ENCODE measurements at places on chromosomes 5 and 9. TPM values are rescaled to one million over a fixed set of nuclear protein-coding genes. Genes with fewer than 3 reads are reported as not detected.

DNA sequence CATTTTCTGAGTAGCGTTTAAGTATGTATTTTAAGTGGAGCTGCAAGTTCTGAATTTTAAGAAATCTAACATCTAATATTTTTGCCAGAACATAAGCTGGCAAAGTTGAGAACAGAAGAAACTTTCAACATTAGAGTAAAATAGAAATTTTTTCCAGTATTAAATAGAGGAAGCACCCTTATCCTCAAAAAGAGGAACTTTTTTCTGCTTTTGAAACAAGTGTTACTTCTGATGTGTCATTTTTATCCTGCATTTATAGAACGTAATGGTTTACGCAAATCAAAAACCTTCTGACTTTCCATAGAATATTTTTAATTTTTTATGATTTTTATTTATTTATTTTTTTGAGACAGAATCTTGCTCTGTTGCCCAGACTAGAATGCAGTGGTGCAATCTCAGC, 21.8 kb downstream of the ZBED3 start:
- no peak for DNase-seq

DNA sequence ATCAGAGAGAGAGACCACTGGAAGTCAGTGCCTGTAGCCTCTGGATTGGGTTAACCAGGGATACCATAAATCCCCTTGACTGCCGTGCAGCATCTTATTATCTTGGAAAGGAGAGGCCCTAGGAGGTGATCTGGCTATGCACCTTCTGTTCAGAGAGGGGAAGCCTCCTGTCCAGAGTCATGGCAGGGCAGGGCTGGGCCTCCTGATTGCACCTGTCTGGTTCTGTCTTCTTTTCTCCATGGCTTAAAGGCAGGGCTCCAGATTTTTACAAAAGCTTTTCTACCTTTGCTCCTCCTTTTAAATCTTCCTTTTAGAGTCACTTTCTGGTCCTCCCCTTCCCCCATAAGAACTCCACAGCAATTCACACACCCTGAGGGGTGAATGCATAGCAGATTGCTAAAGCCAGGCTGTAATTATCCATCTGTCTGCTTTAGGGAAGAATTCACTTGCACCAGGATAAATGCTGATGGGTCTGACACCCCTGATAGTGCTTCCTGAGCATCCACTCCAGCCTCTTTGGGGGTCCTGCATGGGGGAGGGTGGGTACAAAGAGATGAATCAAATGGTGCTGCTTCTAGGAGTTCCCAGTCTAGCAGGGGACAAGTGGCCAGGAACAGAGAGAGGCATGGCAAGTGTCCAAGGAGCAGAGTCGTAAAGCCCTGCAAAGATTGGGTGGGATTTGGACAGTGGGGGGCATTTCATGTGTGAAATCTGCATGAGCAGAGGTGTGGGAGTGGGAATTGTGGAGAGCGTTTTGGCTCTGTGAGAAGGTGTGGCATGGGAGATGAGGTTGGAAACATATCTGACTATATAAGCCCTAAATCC, 141.3 kb upstream of the ALDH1B1 start:
- DNase-seq, result no peak

DNA sequence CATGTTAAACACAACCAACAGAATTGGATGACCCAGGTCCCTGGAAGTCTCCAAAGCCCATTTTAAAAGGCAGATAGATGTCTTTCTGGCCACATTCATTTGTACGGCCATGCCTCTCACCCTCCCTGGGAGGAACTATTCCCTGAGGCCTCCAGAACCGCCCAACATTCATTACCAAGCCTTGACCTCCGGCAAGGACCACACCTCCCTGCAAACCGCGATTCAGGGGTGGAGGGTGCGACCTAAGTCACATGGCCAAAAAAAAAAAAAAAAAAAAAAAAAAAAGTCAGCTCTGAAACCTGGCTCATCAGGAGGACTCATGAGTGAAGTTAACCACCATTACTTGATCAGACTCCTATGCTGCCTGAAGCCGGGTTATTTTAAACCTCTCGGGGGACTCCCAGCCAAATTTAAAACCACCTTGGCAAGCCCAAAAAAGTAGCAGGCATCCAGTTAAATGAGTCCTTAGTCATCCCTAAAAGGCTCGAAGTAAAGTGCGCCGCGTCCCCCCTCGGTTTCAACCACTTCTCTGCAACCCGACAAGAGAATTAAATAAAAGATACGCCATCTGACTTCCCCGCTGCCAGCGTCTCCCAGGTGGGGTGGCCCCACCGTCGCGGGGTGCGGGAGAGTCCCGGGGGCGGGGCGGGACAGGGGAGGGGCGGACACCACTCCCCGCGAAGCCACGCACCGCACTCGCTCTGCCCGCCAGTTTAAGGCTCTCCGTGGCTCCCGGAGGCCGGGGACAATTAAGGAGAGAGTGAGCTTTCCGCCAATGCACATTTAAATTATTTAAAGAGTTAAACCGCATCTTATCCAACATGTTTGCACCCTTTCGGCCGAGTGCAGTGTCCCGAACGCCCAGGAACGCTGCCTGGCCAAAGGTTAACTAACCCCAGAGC, 2.3 kb downstream of the KLF9 start:
- no peak for DNase-seq

DNA sequence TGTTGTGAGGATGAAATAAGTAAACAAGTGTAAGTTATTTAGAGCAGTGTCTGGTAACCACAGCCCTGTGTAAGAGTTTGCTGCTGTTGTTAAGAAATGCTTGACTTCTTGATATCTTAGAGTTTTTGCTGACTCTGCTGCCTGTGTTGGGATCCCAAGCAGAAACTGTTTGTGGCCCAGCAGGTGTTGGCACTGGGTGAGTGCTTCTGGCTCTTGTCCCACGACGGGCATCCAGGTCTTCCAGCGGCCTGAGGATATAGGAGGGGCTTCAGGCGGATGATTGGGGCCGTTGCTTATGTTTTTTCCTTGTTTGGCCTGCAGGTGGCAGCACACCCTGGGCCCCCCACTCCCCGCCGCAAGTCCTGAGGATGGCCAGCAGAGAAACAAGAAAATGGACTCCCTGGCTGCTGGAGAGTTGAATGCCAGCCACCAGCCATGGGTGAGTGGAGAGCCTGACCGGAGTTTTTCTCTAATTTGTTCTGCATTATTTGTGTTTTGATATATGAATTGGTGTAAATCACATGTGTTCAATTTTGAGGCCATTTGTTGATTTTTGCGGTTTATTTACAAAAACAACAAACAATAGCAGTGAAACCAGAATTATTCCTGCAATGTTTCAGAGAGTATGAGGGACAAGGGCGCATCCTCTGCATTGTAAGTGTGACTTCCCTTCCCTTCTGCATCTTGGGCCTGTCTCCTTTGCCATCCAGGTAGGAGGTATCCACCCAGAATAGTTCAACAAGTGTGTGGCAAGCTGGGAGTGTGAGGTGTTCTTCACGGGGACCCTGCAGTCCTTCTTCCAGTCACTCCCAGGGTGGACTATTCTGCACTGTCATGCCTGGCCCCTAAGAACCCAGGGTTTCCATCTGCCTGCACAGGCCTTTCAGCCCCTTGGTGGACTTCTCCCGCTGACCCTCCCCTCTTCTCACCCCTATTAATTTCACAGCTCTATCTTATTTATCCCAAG, 50.3 kb downstream of the SLC22A5 start:
- peak; percentile 37 for DNase-seq

- DNase-seq, result no peak
Observed at GRCh38 chr5:127838661-127839060, 135.5 kb downstream of the CCDC192 start.

DNA sequence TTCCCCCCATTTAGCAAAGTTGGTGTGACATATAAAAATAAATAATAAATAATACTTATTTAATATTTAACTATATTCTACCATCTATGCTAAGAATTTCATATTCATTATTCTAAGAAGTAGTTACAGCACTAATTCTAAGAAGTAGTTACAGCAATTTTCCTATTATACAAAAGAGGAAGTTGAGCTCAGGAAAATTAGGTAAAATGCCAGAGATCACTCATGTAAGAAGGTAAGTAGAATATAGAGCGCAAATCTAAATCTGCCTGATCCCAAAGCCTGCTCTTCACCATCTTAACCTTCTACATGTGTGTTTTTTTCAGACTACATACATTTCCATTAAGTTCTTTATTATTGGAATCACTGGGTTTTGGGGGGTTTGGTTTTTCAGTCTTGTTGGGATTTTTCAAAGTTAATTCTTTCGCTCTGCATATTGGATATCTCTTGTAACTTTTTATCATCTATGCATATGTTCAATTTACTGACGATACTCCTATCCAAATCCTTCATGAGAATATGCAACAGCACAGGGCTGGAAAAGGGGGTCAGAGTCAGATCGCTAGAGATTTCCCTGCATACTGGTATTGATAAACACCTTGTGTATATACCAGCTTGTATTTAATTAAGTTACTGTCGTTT, 852.1 kb downstream of the MAT2B start:
- DNase-seq, result no peak

- DNase-seq, result no peak
Observed at GRCh38 chr5:61943713-61944112, 362.3 kb upstream of the KIF2A start.

DNA sequence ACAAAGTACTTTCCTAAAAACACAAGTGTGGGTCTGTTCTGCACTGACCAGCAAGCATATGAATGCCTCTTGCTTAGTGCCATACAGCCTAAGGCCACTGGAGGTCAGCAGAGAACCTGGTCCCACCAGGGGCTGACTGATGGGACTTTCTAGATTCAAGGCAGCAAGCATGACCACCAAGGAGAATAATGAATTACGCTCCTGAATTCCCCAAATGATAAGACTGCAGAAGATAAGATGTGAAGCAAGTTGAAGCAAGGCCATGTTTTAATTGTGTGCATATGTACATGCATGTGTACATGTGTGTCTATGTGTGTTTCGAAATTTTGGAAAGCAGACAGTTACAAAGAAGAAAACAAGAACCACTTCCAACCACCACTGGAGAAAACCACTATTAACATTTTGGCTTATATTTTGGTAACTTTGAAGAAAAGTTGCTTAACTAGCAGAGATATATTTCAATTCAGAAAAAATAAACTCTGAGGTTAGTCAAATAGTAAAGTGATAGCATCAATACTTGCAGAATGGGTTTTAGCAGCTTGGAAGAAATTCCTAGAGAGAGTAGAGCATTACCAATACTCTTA, 70.5 kb downstream of the ERP44 start:
- no peak for DNase-seq

DNA sequence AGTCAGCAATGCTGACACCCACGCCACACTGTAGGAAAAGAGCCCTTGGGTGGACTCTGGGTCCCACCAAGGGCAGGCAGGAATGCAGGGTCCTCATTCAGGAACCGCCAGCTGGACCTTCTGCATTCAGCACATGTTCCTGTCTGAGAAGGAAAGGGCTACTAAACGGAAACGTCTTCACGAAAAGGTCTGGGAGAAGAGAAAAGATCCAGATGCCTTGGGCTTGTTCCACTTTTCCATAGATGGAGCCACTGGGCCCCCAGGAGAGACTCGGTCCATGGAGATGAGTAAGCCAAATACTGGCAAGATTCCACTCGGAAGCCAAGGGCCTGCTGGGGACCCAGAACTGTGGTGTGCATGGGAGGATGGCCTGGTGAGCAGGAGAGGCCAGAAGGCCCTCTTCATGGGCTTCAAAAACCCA, 38.4 kb downstream of the LHFPL2 start:
- no peak for DNase-seq

GRCh38 chr5:68953231-68953874, 140.5 kb upstream of the SLC30A5 start:
- DNase-seq, result no peak

GRCh38 chr9:101931756-101932155, 193.3 kb upstream of the GRIN3A start:
- DNase-seq, result no peak

DNA sequence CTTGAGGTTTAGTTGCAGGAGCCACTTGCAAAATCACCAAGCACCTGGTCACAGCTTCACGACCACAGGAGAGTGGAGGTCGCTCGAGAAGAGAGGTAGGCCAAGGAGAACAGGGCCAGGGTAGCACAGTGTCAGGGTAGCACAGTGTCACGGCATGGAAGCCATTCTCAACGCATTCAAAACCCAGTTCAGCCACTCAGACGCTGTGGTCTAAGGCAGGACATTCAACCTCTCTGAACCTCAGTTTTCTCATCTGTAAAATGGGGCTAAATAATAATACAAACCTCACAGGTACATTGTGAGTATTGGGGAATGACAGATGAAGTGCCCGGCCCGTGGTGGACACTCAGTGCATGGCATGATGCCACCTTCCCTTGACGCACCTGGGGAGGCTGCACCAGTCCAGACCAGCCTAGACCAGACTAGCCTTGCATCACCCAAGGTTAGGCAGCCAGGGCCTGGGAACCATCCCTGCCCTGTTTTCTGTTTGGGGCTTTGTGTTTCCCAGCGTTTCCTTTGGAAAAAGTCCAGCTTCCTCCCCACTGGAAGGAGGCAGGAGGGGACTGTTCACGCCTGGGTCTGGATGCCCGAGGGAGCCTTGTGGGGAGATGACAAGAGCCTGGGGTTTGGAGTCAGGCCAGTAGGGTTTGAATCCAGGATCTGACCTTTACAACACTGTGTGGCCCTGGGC, 7.8 kb upstream of the LMX1B start:
- DNase-seq, result no peak

- DNase-seq, result no peak
Observed at GRCh38 chr5:137836298-137836697, 31.4 kb upstream of the MYOT start.

DNA sequence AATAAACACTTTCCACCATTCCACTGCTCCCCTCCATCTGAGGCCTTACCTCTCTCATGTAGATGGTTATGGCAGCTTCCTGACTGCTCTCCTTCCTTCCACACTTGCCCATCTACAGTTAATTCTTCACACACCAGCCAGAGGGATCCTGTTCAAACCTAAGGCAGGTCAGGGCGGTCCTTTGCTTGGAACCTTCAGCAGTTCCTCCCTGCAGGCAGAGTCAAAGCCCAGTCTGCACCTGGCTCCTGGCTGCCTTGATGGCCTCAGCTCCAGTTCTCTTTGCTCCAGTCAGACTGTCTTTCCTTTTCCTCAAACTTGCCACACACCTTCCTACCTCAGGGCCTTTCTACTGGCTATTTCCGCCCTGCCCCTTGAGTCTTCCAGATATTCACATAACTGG, 30.2 kb upstream of the NR3C1 start:
- DNase-seq, result no peak

- no peak for DNase-seq
Observed at GRCh38 chr9:32172256-32172655, 212.2 kb upstream of the ACO1 start.

GRCh38 chr9:108347463-108348188, 508.2 kb downstream of the ACTL7B start:
- DNase-seq, result no peak

GRCh38 chr5:6734781-6735180, 21.5 kb downstream of the TENT4A start:
- no peak for DNase-seq

Gene FCN1
- 3.6 TPM for polyA plus RNA-seq

Gene PCDHGB4
- polyA plus RNA-seq, result 2.4 TPM

Gene SOWAHA
- 0.65 TPM for polyA plus RNA-seq

Gene NME5
- 1.7 TPM for polyA plus RNA-seq

Gene ITGA1
- polyA plus RNA-seq, result 53.9 TPM

Gene FAM78A
- polyA plus RNA-seq, result 1.9 TPM

Gene FRMPD1
- 0.03 TPM for polyA plus RNA-seq

Gene RASGRF2
- polyA plus RNA-seq, result 3.1 TPM

Gene ANXA2R
- 2.9 TPM for polyA plus RNA-seq

Gene SH3PXD2B
- polyA plus RNA-seq, result 39.4 TPM

Gene HMCN2
- 14.6 TPM for polyA plus RNA-seq

Gene SEC24A
- polyA plus RNA-seq, result 7.8 TPM

Data from urinary bladder (tissue), 4 donors.